AG08396 (cell line): ENCODE measurements at places on chromosomes 4 and X.

DNA sequence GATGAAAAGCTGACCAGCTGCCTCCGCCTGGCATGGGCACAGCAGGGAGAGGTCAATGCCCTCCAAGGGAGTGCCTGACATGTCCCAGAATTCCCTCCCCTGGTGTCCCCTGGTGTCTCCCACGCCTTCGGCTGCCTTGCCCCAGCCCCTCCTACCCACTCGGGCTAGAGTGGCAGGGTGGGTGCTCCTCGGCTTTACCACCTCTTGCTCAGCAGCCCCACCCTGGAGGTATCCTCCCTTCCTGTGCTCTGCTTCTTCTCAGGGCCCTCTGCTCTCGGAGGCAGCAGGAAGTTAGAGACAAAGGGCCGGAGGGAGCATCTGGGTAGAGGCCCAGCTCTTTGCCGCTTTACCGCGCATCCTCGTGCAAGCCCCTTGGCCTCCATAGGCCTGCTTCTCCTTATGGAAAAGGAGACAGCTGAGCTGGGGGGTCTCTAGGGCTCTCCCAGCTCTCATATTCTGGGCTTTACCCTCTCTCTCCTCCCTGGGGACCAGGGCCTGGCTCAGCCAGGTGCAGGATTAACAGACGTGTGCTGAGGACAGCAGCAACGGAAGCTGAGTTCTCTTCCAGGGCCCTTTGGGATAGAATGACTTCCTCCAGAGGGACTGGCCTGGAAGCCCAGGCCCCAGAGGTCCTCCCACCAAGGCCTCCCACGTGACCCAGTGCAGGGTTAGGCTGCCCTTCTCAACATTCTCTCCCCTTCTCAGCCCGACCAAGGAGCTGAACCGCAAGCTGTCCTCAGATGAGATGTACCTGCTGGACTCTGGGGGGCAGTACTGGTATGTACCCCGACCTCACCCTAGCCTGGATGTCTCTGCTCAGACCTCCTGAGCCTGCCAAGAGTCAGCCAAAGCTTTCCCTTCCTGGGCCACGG lies 17.2 kb downstream of the XPNPEP2 start:
- no peak for DNase-seq

- DNase-seq: no peak
These were observed 6.1 kb downstream of the FGF2 start for GRCh38 chr4:122832732-122833131.

GRCh38 chrX:106899276-106899675 lies 3.9 kb downstream of the RIPPLY1 start:
- DNase-seq: no peak

GRCh38 chr4:67366311-67366861 lies 178.9 kb downstream of the CENPC start:
- no peak for DNase-seq

DNA sequence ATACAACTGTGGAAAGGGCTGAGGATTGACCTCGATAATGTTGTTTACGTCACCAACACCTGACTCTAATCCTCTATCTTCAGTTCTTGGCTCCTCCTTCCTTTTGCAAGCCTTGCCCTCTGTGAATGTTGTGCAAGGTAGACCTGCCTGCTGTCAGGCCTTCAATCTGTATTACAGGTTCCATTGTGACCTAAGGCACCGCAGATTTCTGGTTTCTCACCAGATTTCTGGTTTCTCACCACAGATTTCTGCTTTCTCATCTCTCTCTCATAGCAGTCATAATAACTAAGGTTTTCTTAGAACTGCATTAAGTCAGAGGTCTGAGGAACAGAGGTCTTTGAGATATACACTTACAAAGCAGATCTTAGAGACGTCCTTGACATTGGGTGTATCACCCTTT lies 51.5 kb upstream of the ETNPPL start:
- no peak for DNase-seq

DNA sequence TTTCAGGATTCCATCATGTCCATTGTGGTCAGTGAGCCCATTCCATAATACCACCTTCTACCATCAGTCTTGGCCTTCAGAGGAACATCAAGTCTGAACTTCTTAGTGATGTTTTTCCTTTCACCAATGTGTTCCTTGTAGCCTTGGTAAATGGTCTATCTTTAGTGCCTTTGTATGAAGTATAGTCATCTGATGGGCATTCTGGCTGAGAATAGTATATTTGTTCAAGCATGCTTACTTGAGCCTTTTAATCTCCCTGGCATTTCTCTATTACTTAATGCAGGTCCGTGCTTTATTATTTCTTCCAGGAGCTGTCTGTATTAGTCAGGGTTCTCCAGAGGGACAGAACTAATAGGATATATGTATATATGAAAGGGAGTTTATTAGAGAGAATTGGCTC lies 99.7 kb downstream of the TLL1 start:
- DNase-seq: no peak
